ENCODE measurements at places on chromosomes 1 and 21. TPM values are rescaled to one million over a fixed set of nuclear protein-coding genes. Genes with fewer than 3 reads are reported as not detected.

The SSU72 gene
- total RNA-seq = 106 TPM

- no peak for DNase-seq
Measured at GRCh38 chr1:162191396-162192305, 122.2 kb downstream of the NOS1AP start.

DNA sequence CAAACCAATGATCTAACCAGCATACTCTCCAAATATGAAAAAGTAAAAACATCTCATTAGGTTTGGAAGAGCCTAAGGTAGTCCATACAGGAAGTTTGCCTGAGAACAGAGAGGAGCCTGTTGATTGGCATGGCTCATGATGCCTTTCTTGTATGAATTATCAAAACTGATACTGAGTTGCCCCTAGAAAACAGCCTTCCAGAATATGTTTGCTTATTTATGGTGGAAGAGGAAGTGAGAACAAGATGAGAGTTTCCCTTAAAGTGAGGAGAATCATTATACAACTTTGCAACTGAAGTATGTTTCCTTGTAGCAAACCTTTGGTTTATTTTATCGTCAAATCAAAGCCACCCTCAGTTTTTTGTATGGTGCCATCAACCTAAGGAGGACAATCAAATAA lies 23.8 kb upstream of the KIAA1614 start:
- DNase-seq = no peak

- DNase-seq = no peak
Measured at GRCh38 chr1:170230323-170230722, 84.6 kb downstream of the NTMT2 start.

GRCh38 chr1:57843760-57844159 lies 419.9 kb upstream of the DAB1 start:
- DNase-seq = no peak

- no peak for DNase-seq
Measured at GRCh38 chr1:44103270-44104131, 15.1 kb upstream of the KLF17 start.

The ADCY10 gene
- 0.06 TPM for total RNA-seq

The IBA57 gene
- total RNA-seq = 7.2 TPM

DNA sequence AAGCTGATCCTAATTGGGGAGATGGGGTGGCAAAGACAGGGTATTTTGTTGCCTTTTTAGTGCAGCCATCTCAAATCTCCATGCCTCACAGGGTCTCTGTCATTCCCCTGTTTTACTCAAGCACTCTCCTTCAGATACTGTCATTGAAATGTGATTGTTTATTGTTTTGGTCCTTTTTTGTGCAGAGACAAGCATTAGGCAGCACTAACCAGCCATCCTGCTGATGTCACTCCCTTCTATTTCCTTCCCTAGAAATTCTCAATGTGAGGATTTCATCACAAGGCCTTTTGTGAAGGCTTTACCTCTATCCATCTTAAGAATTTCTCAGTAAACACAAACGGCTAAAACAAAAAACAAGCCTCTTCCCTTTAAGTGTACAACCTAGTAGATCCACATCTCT lies 34.7 kb downstream of the OR10J5 start:
- no peak for DNase-seq

DNA sequence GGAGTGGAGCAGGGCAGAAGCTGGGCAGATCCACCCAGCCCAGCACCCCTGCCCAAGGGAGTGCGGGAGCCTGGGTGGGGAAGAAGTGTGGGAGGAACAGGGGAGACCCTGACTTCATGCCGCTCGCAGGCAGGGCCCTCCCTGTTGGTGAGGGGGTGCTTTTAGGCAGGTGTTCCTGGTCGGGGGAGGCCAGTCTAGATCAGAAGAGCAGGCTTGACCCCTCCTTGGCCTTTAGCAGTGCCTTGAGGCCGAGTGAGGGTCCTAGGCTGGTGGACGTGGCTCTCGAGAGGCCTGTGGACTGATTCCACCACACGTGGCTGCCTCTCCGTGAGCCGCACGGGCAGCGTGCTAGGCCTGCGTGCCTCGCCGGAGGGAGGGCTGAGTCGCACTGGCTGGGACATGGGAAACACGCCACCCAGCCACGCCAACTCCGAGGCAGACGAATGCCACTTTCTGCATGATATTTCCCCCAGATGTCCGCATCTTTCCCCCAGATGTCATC lies 19.4 kb upstream of the COL18A1 start:
- DNase-seq = no peak

- no peak for DNase-seq
Measured at GRCh38 chr1:230861970-230862595, 6.2 kb downstream of the C1orf198 start.

The CAMSAP2 gene
- total RNA-seq = 23.2 TPM

- DNase-seq = no peak
Measured at GRCh38 chr1:161069731-161070270, at the start of gene ARHGAP30. Gene ARHGAP30 (minus strand): TSS chr1:161069891. CDS start chr1:161069624, 267 bp downstream.

GRCh38 chr1:207628776-207629175 lies 16.2 kb upstream of the CR1L start:
- DNase-seq = no peak

The OR6K3 gene
- not detected for total RNA-seq

The CAMK1G gene
- 0.12 TPM for total RNA-seq

- no peak for DNase-seq
Measured at GRCh38 chr21:46619846-46620245, 15.0 kb upstream of the S100B start.

- no peak for DNase-seq
Measured at GRCh38 chr1:193479187-193479586, 292.8 kb upstream of the B3GALT2 start.

GRCh38 chr1:234517110-234517802 lies 38.3 kb upstream of the TARBP1 start:
- no peak for DNase-seq

- DNase-seq = no peak
Measured at GRCh38 chr1:83818916-83819315, 180.0 kb downstream of the TTLL7 start.

GRCh38 chr1:58621391-58621790 lies 44.3 kb upstream of the TACSTD2 start:
- DNase-seq = no peak

GRCh38 chr1:56403321-56403720 lies 176.0 kb downstream of the PLPP3 start:
- DNase-seq = no peak

The SLC45A3 gene
- 11.6 TPM for total RNA-seq

- DNase-seq = no peak
Measured at GRCh38 chr1:15758953-15759661, 512 bp downstream of the FBLIM1 start.
